ENCODE measurements at places on chromosomes 11 and 22.

DNA sequence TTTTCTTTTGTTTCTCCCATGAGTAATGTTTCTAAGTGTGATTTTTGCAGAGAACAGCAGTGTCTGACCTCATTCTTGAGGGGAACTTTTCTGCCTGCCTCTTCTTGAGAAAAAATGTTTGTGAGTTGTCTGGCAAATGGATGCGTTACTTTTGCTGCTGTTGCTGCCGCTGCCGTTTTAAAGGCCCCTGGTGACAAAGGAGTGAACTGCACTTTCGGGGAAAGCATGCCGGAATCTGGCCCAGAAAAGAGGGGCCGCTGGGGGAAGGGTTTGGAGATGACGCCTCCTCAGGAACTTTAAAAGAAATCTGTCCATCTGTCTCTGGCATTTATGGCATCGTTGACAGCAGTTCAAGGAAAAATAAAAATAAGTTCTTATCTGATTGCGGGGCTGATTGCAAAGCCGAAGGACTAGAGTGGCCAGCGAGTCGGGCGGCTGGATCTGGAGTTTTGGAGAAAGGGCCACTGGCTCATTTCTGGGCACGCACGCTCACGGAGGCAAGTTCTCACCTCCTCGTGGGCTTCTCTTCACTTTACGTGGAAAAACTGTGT is 16.5 kb downstream of the ZBTB16 start:
- no peak for DNase-seq

DNA sequence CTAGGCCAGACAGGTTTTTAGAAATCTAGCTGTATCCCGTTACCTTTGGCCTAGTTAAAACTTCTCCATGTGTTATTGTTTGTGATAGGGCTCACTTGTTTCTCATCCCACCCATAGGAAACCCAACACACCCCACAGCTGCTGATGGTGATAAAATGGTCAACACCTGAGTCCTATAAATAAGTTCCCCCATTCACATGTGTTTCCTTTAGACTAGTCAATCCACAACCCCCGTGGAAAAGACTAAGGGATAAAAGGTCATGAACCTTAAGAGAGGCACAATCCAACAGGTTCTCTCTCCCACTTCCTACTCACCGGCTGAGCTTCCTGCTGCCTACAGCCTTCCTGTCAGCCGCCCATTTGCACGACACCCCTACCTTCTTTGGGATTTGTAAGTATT is 768.4 kb downstream of the JRKL start:
- no peak for DNase-seq

GRCh38 chr22:42881982-42882656 is 25.0 kb upstream of the ARFGAP3 start:
- no peak for DNase-seq

GRCh38 chr11:108854346-108854745 is 189.5 kb downstream of the DDX10 start:
- no peak for DNase-seq

DNA sequence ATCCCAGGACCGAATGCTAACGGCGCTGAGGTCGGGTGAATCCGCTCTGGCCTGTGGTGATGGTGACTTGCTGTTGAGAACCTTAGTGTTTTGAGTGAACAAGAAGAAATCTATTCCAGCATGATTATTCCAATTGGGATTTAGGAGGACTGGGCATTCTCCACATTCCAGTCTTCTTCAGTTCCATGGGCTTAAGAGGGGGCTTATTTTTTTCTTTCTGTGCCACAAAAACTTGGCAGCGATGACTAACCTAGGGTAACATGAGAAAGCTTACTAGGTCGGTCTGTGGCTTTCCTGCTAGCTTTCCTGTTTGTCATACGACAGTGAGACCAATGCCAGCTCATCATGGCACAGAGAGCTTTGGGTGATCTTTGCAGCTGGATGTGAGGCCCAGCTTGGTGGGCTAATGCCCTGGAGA is 62.9 kb upstream of the ATXN10 start:
- no peak for DNase-seq

- DNase-seq = no peak
These were observed 19.1 kb downstream of the LRP5 start for GRCh38 chr11:68331338-68331947.

DNA sequence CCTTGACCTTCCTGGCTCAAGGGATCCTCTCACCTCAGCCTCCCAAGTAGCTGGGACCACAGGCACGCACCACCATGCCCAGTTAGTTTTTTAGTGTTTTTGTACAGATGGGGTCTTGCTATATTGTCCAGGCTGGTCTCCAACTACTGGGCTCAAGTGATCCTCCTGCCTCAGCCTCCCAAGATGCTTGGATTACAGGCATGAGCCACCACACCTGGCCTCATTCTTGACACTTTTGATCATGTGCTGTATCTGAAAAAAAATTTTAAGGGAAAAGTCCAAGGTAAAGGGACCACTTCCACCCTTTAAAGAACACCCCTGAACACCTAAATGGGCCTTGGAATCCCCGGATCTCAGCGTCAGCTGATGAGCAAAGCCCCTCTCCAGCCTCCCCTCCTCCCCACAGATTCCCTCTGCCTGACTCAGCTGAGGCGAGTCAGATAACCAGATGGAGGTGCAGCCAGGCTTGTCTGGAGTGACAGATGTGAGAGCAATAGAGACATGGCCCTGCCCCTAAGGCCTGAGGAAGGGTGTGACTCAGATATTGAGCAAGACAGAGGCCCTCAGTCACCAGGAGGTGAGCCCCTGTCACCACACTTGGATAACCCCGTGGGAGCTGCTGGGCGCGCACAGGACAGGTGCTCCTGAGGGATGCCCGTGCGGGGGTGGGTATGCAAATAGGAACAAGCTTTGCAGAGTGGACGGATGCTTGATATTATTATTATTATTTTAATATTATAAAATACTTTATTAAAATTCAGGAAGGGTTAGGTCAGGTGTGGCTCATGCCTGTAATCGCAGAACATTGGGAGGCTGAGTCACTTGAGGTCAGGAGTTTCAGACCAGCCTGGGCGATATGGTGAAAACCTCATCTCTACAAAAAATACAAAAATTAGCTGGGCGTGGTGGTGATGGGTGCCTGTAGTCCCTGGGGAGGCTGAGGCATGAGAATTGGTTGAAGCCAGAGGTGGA is 5.0 kb upstream of the CCDC88B start:
- no peak for DNase-seq

DNA sequence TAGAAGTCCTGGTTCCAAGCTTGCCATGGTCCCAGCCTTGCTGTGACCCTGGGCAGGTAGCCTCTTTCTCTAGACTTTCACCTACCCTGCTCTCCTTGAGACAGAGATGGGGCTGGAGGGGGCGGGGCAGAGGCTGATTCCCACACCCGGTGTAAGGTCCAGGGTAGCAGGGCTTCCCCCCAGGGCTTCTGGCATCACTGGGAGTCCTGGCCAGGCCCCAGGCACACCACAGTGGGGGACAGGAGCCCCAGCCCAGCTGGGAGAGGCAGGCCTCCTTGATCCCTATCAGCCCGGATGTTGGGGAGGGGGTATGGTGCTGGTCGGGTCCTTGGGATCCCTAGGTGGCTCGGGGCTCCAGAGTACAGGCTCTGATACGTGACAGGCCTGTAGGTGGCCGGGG is 1.7 kb upstream of the NUDT8 start:
- no peak for DNase-seq

DNA sequence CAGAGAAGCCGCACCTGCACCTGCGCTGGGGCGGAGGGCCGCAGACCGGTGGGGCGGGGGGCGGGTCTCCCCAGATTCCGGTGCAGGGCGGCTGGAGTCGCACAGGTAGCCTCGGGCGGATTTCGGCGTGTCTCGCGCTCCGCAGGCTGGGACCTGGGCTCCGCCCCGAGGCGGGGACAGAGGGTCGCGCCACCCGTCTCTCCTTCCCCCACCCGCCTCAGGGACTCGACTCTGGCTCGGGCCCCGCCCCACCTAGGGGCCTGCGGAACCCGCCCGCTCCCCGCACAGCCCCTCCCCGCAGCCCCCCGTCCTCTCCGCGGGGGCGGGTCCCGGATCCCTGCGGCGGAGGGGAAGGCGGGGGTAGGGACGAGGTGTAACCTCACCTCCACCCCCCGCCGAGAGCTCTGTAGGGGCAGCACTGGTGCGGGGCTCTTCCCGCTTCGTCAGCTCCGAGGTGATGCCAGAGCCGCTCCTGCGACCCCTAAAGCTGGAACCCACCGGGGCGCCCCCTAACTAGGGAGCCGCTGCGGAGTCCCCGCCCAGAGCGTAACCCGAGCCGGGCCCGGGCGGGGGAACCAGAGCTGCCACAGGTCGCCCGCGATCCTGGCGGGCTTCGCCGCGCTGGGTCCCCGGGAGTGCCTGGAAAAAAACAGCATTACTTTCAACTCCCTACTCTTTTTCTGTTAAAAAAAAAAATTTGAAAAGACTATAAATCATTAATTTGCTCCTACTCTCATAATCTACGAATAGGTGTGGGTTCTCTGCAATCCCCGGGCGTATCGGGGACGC is at the start of gene SLC29A2:
SLC29A2 (minus strand) TSS at position 134 of the 789 bp plus-strand sequence. CDS start 169 bp downstream, outside the sequence.
- peak; percentile 82 for DNase-seq

GRCh38 chr11:15957234-15957633 is 399.1 kb downstream of the SOX6 start:
- DNase-seq = no peak

- no peak for DNase-seq
These were observed 161.5 kb downstream of the CACNA1I start for GRCh38 chr22:39731881-39732555.

DNA sequence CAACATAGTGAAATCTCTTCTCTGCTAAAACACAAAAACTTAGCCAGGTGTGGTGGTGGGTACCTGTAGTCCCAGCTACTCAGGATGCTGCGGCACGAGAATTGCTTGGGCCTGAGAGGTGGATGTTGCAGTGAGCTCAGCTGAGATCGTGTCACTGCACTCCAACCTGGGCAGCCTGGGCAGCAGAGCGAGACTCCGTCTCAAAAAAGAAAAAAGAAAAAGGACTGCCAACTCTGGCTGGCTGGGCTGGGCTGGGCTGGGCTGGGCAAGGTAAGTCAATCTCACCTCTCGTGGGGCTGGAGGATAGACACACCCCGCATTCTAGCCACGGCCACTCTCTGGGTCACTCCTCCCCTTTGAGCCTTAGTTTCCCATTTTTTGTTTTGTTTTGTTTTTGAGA is 26.9 kb downstream of the TEF start:
- no peak for DNase-seq

DNA sequence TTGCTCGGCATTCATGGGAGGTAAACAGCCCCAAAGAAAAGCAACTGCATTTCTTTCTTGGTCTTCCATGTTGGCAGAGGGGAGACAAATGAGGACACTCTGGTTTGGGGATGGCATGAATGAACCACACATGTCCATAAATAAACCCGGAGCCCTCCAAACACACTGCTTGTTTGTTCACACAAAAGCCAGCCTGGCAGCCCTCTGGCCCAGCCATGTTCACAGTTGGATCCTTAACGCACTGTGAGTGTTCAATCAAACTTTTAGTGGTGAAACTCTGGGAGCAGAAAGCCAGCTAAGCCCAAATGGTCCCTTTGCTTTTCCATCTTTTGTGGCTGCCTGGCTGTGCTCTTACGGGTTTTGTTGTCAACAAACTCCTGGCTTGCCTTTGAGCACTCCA is 336.8 kb downstream of the CADM1 start:
- no peak for DNase-seq

GRCh38 chr11:32071811-32072210 is 19.1 kb upstream of the RCN1 start:
- DNase-seq = no peak

GRCh38 chr11:65288706-65289536 is 25.7 kb upstream of the CDC42EP2 start:
- no peak for DNase-seq

DNA sequence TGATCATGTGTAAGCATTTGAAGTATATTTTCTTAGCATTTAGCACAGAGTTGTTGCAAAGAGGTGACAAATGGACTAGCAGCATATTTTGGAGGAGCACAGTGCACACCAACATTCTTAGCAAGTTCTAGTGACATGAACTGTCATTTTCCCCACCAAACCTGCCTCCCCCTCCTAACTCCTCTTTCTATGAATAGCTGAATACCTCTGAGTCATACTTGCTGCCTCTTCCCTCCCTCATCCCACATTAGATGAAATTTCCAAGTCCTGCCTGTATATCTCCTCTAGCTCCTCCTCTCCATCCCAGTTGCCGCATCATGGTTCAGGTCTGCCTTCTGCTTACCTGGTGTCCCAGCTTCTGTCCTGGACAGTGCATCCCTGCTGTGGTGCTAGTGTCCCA is 7.2 kb downstream of the OSBP2 start:
- no peak for DNase-seq

DNA sequence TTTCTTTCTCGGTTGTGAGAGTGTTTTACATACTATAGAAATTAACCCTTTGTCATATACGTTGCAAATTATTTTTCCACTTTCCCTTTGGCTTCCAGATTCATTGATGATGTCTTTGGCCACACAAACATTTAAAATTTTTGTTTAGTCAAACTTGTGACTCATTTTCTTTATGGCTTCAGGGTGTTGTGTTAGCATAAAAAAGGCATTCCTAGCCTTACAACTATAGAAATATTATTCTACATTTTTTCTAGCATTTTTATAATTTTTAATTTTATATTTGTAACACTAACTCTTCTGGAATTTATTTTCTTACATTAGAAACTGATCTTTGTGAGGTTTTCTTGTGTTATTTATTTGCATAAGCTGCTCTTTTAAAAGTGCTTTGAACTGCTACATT is 12.1 kb downstream of the GRIA4 start:
- no peak for DNase-seq

DNA sequence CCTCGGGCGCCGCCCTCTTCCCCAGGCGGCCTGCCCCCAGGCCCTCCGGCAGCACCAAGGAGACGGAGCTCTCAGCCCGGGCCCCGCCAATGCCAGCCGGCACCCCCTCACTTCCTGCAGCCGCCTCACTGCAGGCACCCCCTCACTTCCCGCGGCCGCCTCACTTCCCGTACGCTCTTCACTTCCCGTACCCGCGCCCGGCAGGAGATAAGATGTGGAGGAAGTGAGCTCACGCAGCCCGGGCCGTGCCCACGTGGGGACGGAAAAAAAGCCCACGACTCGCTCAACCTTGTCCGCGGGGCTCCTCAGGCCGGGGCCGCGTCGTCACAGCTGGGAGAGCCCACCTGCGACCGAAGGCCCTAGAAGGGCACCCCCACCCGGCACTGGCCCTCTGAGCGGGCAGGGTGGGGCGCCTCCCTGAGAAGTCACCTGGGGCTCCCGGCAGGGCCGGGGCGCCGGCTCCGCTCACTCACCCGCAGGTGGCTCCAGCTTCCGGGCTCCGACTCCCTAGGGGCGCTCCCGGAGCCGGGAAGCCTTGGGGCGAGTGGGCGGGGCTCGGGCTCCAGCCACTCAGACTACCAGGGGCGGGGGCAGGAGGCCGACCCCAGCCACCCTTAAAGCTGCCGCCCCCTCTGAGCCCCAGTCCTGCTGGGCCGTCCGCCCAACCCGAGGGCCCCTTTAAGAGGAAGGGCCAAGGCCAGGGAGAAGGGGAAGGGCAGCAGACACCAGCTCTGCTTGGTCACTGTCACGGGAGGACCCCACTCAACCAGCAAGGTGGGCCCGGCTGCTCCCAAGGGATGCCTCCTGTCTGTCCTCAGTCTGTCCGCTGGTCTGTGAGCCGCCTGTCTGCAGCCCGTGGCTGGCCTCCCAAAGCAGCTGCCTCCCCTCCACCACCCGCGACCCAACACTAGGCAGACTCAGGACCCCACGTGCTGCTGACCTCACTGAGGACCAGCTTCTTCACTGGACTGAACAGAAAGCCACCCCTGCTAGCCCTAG is 31.4 kb downstream of the PISD start:
- peak; percentile 88 for DNase-seq

All from naive thymus-derived CD8-positive, alpha-beta T cell (primary cell).